ENCODE measurements at places on chromosomes 2 and 18.

- no peak for DNase-seq
These were observed 5.9 kb downstream of the SERPINB11 start for GRCh38 chr18:63708650-63709049.

GRCh38 chr2:177036747-177037146 lies 175.8 kb upstream of the HNRNPA3 start:
- DNase-seq = no peak

GRCh38 chr2:68432696-68433658 lies 34.1 kb downstream of the FBXO48 start:
- no peak for DNase-seq

DNA sequence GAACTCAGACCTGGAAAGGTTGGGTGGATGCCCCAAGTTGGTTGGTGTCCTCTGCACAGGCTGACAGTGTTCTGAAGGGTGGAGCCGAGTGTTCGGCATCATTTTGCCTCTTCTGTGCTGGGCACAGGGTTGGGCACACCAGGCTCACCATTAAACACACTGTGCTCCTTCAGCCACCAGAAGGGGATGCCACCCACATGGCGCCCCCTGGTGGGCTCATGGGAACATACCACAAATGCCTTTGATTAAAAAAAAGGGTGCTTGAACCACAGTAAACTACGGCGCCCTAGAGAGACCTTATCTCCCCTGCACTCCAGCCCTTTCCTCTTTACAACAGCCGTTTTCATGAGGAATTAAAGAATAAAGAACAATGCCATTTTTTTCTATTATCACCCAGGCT lies 89.4 kb downstream of the CELF4 start:
- peak; percentile 35 for DNase-seq

DNA sequence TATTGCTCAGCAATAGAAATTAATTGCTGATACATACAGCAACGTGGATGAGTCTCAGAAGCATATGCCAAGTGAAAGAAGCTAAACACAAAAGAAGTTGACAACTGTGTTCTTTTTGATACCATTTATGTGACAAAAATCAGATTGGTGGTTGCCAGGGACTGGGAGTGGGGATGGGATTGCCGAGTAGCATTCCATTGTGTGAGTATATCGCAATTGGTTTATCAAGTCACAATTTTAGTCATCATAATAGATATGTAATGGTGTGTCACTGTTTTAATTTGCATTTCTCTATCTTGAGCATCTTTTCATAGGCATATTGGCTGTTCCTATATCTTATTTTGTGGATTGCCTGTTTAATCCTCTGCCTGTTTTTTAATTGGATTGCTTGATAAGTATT lies 20.9 kb downstream of the STRADB start:
- DNase-seq = no peak

DNA sequence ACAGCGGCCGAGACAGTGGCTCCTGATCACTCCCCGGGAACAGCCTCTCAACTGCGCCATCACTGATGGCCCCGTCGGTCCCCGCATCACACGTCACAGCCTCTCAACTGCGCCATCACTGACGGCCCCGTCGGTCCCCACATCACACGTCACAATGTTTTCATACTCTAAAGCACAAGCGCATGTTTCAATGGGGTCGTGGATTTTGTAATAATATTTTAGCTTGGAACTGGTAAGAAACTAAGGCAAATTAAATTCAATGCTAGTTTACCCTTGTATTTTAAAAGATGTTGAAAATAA lies 44.2 kb upstream of the CTDP1 start:
- DNase-seq = no peak

- DNase-seq = no peak
These were observed 91.2 kb downstream of the SLC8A1 start for GRCh38 chr2:40360652-40361051.

DNA sequence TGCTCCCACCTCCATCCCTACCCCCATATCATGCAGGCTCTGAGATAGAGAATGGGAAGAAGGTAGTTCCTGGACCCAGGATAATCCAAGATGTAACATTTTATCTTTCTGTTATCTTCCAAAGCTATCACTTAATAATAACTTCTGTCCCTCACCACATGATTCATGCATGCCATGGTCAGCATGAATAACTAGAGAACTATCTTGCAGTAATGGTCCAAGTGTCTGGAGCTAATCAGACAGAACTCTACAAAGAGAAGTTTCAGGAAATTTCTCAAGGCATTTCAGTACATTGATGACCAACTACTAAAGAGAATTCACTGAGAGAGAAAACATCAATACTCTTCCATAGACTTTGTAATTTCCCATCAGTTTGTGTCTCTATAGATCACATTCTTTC lies 1469.7 kb upstream of the PIK3C3 start:
- DNase-seq = no peak

GRCh38 chr2:36559221-36559942 lies 38.6 kb downstream of the FEZ2 start:
- DNase-seq = no peak

GRCh38 chr2:40072442-40073232 lies 293.6 kb upstream of the THUMPD2 start:
- DNase-seq = no peak

DNA sequence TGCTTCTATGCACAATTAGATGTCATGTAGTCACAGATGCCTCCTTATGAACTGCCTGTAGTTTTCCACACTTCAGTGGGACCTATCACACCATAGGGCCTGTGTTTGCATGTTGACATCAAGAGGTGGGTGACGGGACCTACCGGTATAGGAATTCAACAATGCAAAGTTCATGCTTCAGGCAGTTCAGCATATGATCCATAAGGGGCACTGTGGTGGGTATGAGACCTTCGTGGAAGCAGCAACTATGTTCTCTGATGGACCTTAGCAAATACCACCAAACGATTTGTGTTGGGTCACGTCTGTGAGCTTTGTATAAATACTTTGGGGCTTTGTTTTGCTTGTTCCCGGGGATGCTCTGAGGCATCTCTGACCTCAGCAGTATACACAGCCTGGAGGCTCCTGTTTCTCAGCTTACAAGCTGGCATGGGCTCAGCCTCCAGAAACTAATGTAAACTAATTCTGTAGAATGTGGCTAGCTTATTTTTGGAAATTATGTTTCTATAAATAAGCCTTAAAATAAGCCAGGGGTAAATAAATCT lies 111.6 kb downstream of the DTNA start:
- DNase-seq = no peak

DNA sequence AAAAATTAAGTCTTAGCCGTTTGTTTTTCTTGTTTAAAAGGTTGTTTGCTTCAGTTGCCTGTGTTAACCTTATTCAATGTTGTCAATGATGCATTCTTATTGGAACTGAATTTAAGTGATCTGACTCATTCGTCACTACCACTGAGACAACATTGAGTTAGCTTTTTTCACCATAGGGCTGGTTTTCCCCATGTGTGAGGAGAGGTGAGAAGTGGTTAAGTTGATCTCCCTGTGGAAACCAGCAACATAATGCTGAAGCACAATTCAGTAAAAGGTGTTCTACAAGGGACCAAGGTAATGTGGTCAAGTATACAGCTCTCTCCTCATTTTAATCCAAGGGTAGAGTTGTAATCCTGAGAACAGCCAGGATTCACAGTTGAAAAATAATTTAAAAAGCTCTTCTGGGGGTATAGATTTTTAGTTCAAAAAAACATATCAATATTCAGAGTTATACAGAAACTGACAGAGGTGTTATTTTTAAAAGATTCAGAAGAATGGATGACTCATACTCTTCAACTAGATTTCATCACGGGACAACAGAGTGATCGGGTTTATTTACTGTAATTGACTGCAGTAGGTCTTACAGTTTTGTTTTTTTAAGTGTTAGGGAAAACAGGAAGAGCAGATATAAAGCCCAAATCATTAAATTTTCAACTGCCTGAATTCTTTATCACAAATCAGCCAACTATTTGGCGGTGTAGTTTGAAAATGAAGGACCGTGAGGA lies 12.6 kb downstream of the NOP58 start:
- no peak for DNase-seq

GRCh38 chr18:48455555-48456478 lies 46.6 kb upstream of the ZBTB7C start:
- no peak for DNase-seq

Measured in germinal center (tissue), 1 donor.